ENCODE measurements at places on chromosomes 7 and 10.

DNA sequence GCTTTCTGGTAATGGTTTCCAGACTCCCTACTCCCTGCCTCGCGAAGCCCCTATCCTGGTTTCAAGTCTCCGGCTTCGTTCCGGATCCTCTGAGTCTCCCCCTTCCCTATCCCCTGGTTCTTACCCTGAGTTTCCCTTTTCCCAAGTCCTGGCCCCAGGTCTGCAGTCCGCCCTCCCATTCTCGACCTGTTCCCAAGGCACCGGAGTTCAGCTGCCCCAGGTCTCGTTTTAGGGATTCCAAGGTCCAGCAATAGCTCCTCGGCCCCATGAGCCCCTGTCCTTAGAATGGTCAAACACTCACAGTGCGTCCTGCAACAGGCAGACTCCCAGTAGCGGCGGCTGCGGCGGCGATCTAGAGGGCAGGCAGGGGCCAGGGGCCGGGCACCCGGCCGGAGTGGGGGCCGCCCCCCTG, 274 bp downstream of the PITX3 start:
- DNase-seq: no peak

GRCh38 chr10:34740321-34740720, 74.8 kb downstream of the PARD3 start:
- DNase-seq: no peak

DNA sequence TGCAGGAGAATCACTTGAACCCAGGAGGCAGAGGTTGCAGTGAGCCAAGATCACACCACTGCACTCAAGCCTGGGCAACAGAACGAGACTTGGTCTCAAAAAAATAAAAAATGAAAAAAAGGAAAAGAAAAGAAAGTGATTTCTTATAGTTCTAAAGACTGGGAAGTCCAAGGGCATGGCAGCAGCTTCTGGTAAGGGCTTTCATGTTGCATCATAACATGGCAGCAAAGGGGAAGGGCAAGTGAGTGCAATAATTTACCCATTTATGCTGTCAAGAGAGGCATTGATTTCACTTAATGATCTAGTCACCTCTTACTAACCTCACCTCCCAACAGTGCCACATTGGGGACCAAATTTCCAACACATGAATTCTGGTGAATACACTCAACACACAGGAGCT, 8.8 kb upstream of the KLRG2 start:
- DNase-seq: no peak

GRCh38 chr7:135843214-135843613, 94.6 kb upstream of the FAM180A start:
- no peak for DNase-seq

- no peak for DNase-seq
Observed at GRCh38 chr7:146235195-146235594, 118.6 kb downstream of the CNTNAP2 start.

DNA sequence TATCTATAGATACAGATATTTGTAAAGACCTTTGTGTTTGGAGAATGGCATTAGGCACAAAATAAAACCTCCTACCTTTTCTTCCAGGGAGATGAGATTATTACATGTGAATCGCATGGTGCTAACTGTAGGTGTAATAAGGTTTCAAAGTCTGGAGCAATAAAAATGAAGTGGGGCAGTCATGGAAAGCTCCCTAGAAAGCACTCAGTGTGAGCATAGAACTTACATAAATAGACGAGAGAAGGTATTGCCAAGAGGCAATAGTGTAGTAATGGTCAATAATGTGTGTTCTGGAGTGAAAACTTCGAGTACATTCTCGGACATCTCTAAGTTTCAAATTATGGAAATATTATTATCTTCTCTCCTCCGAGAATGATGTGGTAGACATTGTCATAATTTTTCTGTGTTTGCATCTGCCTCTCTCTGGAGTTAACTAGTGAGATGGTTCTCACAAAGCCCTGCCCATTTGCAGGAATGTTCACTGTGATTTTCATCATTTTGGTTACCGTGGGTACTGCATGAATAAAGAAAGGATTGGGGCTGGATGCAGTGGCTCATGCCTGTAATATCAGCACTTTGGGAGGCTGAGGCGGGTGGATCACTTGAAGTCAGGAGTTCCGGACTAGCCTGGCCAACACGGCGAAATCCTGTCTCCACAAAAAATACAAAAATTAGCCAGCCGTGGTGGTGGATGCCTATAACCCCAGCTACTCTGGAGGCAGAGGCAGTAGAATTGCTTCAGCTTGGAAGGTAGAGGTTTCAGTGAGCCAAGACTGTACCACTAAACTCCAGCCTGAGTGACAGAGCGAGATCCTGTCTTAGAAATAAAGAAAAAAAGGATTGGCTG, 10.6 kb downstream of the VIM start:
- DNase-seq: no peak

GRCh38 chr7:29122081-29122480, 24.3 kb downstream of the CPVL start:
- no peak for DNase-seq

Data from glomerular endothelial cell (primary cell).